Activated CD4-positive, alpha-beta T cell treated with anti-CD3 and anti-CD28 coated beads for 24 hours (primary cell): ENCODE measurements at places on chromosomes 2 and 18.

DNA sequence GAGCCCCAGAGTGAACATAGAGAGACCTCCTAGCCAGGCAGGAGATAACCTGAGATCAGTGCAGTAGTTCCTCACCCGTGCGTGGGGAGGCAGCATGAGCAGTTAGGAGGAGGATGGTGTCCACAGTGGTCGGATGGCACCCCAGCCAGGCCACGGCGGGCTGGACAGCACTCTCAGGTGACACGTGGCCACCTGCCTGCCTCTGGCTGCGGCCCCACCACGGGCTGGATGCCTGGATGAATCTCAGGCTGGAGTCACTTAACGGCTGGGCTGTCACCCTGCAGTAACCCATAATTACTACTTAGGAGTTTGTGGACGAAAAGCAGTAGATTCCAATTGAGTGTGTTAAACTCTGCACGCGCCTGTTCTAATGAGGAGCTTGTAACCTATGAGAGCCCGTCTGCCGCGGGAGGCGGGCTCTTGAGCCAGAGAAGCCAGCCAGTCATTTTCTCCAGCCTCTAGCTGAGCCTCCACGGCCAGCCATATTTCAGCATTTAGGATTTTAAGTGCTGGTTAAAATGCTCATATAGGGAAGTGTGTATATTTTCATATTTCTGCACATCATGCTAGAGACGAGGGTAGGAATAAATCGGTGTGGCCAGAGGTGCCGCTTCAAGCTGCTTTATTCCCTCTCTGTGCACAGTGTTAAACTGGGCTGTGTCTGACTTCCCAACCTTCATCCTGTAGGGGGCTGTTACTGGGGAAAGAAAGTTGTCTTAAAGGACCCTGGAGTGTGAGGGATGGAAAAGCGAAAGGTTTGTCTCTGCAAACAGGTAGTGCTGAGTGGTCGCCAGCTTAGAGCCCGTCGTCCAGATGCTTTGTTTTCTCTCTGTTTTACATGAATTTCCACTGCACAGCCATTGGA, 144.0 kb downstream of the GLI2 start:
- DNase-seq: no peak

GRCh38 chr2:9556121-9556743, 602 bp upstream of the ADAM17 start:
- no peak for DNase-seq

- DNase-seq: no peak
Measured at GRCh38 chr18:22688877-22689496, 244.1 kb upstream of the RBBP8 start.

DNA sequence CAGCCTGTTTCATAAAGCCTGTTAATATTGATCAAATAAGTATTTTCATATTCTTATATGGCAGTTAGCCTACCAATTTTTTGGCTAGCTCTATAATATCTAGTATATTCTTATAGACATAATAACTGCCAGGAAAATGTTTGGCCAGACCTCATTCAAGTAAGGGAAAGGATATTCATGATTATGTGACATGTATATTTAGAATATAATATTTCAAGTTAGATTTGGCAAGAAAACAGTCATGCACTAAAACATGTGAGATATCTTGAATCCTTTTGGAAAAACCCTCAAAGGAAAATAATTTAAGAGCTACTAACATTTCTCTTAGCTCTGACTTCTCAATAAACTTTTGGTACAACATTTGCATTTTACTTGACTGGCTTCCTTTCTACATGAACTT, 694.1 kb downstream of the PLCL1 start:
- no peak for DNase-seq

DNA sequence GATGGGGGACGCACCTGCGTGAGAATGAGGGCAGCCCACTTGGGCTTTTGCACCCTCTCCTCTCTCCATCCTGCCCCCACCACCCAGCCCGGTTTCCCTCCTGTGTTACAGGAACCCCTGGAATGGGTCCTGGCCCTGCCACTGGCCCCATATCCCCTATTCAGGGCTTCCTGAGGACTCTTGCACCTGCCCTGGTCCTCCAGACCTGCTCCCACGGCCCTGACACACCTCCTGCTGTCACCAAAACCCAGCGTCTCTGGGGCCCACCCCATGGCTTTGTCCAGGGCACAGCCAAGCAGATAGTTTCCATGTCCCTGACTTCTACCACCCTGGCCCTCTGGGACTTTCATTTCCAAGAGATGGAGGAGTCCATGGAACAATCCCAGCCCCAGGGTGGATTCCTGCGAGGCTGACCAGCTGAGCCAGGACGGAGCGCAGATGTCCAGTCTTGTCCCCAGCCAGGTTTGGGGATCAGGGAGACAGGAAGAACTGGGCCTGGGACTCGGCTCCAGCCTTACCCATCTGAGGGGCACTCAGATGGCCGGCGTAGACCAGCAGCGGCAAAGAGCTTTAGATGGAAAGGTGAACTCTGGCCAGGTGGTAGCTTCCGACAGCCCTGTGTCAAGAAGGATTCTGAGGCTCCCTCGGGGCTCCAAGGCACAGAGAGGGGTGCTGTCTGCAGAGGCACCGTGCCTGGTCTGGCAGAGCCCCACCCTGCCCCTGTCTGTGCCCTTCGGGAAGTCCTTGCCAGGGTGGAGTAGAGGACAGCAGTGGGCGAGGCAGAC, 12.0 kb downstream of the GPR35 start:
- DNase-seq: no peak

DNA sequence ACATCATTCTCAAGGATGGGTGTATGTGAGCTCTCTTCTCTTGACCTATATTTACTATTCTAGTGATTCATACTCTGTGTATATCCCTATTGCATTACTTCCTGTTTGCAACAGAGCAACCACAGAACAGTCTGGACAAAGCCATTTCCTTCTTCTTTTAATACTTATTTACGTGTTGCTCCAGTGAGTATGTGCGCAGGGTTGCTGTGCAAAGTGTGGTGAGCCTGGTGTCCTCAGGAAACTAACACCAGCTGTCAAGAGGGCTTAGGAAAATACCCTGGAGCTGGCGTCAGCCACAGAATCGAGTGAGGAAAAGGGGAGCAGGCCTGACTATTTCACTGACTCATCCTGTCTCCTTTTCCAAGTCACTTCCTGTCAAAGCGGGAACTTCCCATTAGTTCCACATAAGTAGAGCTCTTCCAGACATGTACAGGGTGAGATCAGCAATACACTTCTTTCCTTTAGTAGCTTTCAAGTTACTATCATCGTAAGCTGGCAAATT, 214.1 kb upstream of the COPS8 start:
- DNase-seq: no peak

DNA sequence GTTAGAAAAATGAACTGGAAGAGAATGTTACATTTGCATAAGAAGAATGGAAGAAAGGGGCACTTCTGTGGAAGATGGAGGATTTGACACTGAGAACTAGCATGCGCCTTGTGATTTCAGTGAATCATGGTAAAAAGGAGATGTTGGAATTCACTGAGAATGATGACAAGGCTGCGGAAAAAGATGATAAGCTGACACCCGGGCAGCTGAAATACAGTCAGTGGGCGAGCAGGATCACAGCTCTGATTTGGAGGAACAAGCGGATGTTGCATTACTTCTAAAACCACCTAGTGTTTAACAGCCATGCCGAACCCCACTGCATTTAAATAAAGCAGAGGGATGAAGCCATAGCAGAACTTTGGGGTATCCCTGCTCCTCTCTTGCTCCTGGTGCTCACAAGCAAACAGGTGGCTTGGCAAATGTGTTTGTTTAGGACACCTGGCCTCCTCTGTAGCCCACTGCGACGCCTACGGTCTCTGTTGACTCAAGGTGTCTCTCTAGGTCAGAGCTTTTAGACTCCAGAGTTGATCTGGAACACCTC, 134.9 kb downstream of the NDUFA10 start:
- DNase-seq: no peak
